Central memory CD8-positive, alpha-beta T cell (primary cell): ENCODE measurements at places on chromosomes 5 and 9.

- H3K4me3 ChIP-seq = no peak overlapping the region
- H3K27ac ChIP-seq = no peak overlapping the region
- no peak for DNase-seq
- no peaks in the 10 kb centered on the region for H3K36me3 ChIP-seq
- H3K27me3 ChIP-seq = no peaks in the 10 kb centered on the region
- H3K4me1 ChIP-seq = no peaks in the 10 kb centered on the region
Observed at GRCh38 chr9:18366184-18366583, 107.8 kb upstream of the ADAMTSL1 start.

DNA sequence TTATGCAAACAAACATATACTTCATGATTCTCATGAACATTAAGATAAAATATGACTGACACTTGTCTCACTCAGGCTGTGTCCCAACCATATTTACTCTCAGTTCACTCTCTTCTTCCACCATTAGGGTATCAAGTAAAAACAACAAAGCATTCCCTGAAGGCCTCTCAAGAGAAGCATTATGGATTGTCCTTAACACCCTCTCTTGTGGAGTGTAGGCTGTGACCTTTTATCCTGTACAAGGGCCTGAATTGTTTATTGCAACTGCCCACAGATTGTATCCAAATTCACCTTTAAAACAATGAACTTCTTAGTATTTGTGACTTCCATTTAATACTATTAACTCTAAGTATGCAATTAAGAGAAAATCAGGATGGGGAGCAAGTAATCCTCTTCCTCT, 78.1 kb downstream of the RICTOR start:
- H3K27ac ChIP-seq = no peak overlapping the region
- H3K4me3 ChIP-seq = no peak overlapping the region
- no peaks in the 10 kb centered on the region for H3K27me3 ChIP-seq
- no peak for DNase-seq
- H3K36me3 ChIP-seq = peaks cover 23% of the 10 kb centered on the region
- peaks cover 54% of the 10 kb centered on the region for H3K4me1 ChIP-seq

DNA sequence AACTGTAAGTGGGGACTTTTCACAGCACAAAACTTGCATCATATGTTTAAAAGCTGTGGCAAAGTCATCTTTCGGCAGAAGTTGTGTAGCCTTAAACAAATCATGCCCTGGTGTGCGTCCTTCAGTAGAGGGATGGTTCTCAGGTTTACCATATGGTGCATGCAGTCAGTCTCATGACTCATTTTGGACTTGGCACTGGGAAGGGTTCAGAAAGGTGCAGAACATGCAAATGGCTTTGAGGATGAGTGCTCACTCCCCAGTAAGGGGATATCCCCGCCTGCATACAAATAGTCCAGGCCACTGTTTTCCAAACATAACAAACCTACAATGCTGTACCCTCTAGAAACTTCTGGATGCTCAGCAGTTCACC, 260.3 kb downstream of the NDUFS4 start:
- H3K27ac ChIP-seq = no peak overlapping the region
- DNase-seq = no peak
- no peaks in the 10 kb centered on the region for H3K4me1 ChIP-seq
- H3K27me3 ChIP-seq = peaks cover 41% of the 10 kb centered on the region
- H3K36me3 ChIP-seq = no peaks in the 10 kb centered on the region

GRCh38 chr9:124812441-124812876, 35.5 kb downstream of the OLFML2A start:
- no peaks in the 10 kb centered on the region for H3K4me1 ChIP-seq
- no peak for DNase-seq
- no peaks in the 10 kb centered on the region for H3K36me3 ChIP-seq
